ENCODE measurements at places on chromosomes 1 and 21.

GRCh38 chr21:38858026-38858811 is 52.5 kb downstream of the ETS2 start:
- no peak for DNase-seq

DNA sequence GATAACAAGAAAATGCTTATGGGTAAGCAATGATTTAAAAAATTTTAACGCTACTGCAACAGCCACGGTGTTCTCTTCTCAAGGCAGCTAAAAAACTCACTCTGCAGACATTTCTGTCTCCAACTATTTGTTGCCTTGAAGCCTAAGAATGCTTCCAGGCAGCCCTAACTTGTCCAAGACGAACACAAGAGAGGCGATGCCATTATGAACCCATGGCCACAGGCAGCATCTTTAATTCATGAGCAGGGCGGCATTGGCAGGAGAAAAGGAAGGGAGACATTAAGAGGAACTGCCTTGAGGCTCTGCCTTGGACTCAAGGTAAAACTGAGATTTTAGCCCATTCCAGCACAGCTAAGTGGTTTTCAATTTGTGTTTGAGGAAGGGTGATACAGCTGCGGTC is 67.5 kb downstream of the KCND3 start:
- no peak for DNase-seq

DNA sequence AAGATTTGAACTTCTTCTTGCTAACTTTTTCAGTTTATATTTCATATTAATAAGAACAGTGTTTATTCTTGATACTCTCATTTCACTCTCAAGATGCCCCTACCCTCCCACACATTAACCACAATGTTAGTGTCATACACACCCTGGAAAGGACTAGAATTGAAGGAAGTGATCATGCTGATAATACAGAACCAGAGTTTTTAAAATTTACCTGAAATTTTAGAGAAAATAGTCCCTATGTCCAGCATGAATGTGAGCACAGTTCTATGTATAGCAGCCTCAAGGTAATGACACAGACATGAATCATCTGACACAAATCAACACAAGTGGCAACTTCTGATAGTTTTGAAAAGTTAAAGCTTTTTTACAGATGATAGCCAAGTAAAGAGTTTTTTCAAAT is 26.0 kb downstream of the RGS1 start:
- no peak for DNase-seq

DNA sequence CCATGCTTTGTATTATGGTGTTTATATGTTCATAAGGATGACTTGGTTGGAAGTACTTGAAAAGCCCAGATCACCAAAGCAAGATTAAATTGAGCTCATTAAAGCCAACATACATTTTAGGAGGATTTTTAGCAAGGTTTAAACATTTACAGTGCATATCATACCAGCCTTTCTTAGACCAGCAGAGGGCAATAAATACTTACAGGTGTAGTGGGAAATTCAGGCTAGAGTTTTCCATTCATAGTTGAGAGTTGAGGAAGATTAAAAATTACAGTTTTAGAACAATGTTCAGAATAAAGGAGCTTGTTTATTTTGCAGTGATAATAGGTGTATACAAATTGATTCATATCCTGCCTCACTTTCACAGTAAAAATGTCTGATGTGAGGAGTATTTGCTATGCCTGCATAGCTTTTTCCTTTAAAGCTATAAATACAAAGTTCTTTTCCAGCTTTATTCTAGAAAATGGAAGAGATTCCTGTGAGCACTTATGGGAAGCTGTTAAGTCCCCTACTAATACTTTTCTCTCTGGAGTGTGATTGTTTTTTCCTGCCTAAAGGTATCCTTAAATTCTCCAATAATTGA is 35.3 kb downstream of the DTL start:
- DNase-seq = no peak

DNA sequence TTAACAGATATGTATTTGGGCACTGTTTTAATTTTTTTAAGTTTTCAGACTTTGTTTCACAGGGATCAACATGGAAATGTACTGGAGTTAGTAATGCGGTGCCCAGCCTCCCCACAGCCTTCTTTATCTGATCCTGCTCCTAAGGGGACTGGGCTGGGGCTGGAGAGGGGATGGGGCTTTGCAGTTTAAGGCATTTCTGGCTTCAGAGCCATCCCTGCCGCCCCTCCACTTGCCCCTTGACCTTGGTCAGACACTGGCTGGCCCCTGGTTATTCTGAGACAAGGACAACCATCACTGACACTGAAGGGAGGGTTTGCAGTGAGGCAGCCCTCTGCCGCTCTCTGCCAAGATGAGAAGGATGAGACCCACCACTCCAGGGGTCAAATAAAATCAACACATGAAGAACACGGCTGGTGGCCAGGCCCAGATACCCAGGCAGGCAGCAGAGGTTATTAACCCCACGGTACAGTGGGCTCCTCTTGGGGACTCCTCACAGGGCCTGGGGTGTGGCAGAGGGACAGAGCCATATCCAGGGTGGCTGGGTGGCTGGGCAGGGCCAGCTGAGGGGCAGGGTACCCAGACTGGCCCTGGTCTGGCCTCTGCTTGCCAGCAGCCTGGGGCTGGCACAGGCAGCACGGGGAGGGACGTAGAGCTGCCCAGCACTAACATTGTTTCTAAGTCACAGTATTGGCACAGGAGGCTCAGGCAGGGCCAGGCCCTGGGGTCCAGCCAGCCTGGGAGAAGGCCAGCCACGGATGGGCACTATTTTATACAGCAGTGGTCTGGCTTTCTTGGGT is 7.2 kb upstream of the UBE2U start:
- DNase-seq = no peak

GRCh38 chr1:153250166-153250565 is 9.3 kb upstream of the LORICRIN start:
- no peak for DNase-seq

DNA sequence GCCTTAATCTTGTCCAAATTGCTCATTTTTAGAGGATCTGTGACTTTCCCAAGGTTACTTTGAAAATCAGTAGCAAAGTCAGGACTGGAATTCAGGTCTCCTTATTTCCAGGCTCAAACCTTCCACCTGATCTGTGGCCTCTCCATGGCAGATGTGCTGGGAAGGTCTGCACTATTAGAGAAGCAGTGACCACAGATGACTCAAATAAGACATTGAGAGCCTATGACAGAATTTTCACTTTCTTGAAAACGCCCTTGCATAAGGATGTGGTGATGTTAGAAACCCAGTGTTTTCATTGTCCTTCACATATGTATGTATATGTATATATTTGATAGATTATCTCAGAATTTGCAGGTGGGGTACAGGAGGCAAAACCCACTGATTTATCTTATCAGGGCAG is 45.3 kb downstream of the TTC39A start:
- DNase-seq = no peak
